ENCODE measurements at places on chromosomes 3 and 15.

- DNase-seq: no peak
These were observed 113.0 kb downstream of the PDE8A start for GRCh38 chr15:85094685-85095084.

DNA sequence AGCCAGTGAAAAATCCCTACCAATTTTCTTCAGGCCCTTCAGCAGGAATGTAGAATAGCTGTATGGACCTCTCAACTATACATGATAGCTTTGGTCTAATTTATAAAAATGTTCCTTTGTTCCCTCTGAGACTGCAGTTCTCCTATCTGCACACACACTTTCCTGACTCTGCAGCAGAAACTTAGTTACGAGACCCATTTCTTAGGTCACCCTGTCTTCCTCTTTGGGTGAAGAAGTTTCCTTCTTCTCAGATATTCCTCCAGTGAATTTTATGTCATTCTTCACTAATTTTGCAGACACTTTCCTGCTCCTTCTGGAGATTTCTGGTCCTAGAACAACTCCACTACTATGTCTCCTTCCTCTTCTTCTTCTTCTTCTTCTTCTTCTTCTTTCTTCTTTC is 42.6 kb downstream of the CD200R1L start:
- no peak for DNase-seq

GRCh38 chr3:133447750-133448477 is 48.1 kb downstream of the BFSP2 start:
- no peak for DNase-seq

GRCh38 chr3:89002191-89002590 is 105.2 kb upstream of the EPHA3 start:
- no peak for DNase-seq

DNA sequence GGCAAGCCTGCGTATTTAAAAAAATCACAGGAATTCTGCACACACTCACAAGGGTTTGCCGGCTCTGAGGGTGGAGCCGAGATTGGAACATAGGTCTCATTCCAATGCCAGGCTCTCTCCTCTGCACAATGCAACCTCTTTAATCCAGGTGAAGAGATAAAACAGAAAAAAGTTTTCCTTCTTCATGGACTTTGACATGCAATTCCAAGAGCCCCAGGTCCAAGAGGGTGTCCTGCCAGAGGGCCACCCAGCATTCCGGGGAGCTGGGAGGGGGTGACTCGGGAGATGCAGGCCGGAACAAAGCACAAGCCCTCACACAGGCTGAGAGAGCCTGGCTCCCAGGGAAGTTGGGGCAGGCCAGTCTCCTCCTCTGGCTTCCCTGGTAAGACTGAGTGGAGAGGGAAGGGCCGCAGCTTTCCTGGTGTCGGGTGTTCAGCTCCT is 6.7 kb upstream of the SLC12A8 start:
- DNase-seq: no peak

DNA sequence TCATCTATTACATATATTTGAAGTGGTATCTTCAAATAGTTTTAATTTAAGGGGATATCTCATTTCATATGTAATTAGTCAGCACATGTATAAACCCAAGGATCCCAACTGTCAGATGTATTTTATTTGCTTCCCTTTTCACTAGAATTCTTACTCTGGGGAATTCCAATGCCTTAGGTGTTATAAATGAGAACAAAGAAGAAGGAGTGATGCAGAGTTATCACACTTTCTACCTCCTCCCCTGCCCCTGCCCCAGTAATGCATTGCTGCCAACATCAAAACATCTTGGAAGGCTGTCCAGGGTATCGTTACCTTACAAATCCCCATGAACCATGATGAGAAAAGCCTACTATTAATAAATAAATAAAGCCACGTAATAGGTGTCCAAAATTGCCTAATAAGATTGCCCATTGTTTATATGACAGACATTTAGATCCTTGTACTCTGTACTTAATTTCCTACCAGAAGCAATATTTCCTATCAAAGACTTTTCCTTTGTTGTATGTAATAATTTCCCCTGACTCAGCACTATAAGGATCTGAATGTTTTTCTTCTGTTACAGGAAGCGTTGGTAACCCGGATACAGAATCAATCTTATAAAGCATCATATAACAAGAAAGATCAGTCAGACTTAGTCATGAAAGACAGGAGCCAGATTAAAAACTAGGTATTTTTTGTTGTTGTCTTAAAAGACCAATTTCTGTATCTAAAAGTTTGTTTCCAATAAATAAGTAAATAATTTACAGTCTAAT is 38.8 kb downstream of the CBLB start:
- DNase-seq: no peak

DNA sequence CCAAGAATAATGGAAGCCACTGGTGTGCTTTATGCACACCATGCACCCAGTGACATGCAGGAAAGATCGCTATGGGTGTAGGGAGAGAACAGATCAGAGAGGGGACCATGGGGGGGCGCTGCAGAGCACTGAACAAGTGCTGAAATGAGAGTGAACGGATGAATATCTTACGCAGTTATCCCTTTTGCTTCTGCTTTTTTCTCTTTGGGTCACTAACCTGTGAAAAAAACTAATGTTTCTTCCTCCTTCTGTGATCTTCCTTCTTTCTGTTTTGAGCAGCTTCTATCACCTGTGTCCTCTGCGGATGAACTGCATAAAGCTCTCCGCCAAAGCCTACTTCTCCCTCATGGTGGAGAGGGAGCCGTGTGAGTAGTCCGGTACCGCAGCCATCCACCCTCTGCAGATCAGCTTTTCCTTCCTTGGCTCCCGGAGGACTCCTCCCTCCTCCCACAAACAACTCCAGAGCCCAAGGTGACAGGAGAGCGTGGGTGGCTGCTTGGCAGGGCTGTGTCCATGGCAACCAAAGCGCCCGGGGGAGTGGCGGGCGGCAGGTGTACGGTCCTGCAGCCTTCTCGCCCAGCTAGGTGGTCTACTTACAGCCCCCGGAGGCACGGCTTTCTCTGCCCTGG is 106.2 kb downstream of the DGKG start:
- DNase-seq: no peak

DNA sequence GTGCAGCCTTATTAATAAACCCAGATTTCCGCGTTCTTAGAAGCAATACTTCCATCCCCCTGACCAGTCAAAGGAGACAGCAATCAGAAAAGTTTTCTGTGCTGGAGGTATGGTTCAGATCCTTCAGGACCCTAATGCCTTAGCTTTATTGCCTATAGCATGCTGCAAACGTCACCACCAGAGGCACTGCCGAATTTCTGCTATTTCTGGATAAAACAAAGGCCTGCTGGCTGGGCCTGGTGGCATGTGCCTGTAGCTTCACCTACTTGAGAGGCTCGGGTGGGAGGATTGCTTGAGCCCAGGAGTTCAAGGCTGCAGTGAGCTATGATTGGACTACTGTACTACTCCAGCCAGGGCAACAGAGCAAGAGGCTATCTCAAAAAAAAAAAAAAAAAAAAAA is 407.2 kb downstream of the FOXP1 start:
- no peak for DNase-seq

- no peak for DNase-seq
These were observed 67.3 kb downstream of the MEGF11 start for GRCh38 chr15:66186049-66186825.

DNA sequence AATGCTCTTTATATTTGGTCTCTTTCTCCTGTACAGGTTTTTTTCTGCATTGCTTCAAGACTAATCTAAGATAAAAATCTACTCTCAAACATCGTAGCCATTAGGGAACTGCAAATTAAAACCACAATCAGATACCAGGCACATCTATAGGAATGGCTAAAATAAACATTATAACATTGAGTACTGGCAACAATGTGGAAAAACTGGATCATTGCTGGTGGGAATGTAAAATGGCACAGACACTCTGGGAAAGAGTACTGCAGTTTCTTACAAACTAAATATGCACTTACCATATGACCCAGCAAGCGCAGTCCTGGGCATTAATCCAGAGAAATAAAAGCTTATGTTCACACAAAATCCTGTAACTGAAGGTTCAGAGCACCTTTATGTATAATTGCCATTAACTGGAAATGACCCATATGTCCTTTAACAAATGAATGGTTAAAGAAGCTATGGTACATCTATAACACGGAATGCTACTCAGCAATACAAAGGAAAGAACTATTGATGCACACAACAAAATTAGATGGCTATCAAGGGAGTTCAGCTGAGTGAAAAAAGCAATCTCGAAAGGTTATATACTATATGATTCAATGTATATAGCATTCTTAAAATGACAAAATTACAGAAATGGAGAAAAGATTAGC is 6.3 kb downstream of the ABCC5 start:
- DNase-seq: no peak

DNA sequence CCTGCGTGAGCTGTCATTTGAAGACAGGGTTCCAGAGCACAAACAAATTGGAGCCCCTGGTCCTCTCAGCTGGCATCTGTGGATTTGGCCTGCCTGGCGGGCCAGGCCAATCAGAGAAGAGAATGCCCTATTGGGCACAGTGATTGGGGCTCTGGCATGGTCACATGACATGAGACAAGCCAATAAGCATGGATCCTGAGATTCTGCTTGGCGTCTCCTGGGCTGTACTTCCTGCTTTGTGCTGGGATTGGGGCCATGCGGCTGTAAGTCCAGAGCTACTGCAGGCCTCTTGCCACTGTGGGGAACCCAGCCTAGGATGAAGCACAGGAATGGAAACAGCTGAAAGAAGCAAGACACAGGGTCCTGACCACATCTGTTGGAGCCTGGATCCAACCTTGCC is 121.4 kb downstream of the FBLN2 start:
- no peak for DNase-seq

- peak; percentile 14 for DNase-seq
These were observed 1.2 kb downstream of the SIDT1 start for GRCh38 chr3:113533534-113533892.

DNA sequence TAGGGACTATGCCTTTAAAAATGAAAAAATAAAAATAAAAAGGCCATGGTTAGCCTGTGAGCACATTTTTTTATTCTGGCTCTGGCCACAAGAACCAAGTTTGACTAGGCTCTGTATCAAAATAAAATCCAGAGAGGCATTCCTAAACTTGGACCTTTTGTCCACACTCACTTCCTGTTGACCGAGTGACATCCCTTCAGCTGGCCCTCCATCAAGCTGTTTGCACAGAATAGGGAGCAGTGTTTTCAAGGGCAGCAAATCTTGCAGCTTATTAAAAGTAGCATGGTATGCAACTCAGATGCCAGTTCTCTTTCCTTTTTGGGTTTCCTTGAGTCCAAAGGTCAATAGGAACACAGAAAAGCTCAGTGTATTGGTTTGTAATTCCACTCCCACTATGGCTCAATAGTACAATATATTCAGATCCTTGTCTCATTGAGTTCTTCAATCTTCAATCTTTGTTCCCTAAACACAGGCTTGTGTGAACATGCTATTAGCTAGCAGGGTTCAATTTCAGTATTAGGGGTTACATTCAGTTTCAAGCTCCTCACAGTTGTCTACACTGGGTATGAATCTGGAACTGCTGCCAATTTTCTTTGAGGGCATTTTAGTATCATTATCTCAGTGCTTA is 244.5 kb downstream of the RBMS3 start:
- DNase-seq: no peak

DNA sequence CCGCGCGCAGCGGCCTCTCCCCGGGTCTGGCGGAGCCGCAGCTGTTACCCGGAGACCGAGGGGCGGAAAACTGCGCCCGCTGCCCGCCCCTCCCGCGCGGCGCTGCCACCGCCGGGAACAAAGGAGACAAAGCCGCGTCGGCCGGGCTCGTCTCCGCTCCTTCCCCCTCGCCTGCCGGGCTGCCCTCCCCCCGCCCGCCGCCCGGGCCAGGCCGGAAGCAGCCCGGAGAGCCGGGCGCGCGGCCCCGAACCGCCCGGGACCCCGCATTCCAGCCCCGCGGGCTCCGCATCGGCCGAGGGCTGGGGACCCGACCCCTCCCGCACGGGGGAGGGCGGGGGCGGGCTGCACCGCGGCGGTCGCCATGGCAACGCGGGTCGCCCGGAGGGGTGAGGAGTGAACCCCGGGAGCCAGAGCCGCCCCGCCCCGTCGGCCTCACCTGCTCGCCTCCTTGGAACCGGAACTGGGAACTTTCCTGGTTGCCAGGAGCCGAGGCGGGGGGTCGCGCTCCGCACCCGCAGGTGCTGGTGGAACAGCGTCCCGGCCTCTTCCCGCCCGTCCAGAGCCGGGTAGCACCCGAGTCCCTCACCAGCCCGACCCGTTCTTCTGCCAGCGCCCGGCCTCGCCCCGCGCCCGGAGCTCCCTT is 448 bp downstream of the PLXNB1 start:
- DNase-seq: peak; percentile 47

- no peak for DNase-seq
These were observed 137.8 kb downstream of the KLF13 start for GRCh38 chr15:31464216-31465082.

- no peak for DNase-seq
These were observed 116.9 kb upstream of the ARPP21 start for GRCh38 chr3:35522450-35522849.

DNA sequence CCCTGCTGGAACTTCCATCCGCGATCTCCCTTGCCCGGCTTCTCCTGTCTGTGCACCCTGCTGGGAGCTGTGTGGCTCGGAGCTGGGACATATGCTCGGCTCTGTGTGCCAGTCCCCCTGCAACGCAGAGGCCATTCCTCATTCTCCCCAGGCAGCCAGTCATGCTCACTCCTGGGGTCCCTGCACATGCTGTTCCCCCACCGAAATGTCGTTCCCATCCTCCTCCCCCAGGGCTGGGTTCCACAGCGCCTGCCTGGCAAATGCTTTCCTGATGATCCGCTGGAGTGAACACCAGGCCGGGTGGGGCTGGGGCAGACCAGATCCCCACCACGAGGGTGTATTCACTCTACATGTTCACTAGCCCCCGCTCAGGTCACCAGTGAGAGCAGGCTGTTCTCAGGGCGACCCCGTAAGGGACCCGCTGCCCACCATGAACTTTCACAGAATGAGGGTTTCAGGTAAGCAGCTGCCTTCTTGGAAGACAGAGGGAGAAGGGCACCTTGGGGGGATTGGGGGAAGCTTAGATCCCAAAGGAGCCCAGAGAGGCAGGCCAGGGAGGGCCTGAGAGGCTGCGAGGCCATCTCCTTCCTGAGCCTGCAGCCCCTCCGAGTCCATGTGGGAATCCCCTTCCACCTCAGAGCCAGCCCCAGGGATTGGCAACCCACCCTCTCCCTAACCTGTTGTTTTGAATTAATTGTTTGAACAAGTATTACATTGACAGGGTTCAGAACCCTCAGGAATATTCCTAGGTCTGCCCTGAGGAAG is 88.7 kb upstream of the IQSEC1 start:
- no peak for DNase-seq

DNA sequence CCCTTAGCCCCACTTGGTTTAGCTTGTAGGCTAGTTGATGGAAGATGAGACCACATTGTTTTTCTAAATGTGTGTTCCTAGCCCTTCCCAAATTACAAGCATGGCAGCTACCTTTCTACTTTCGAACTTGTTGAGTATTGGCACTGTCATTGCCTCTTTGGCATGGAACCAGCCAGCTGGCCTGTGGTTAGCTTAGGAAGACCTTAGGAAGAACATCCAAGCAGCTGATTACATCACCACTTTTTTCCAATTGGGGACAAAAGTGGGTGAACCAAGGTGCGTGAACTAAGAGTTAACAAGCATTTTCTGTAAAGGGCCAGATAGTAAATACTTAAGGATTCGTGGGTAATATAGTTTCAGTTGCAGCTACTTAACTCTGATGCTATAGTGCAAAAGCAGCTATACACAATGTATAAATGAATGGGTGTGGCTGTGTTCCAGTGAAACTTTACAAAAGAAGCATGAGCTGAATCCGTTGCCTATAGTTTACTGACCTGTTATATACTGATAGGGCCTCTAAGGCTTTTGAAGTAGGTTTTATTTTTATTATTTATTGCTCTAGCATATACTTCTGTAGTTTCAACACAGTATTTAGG is 8.5 kb downstream of the KLHL18 start:
- no peak for DNase-seq
